ENCODE measurements at places on chromosomes 1 and 21. TPM values are rescaled to one million over a fixed set of nuclear protein-coding genes. Genes with fewer than 3 reads are reported as not detected.

GRCh38 chr21:29800056-29800455 is 139.7 kb downstream of the GRIK1 start:
- DNase-seq = no peak

- no peak for DNase-seq
These were observed 58.8 kb downstream of the TOR1AIP2 start for GRCh38 chr1:179818743-179819173.

DNA sequence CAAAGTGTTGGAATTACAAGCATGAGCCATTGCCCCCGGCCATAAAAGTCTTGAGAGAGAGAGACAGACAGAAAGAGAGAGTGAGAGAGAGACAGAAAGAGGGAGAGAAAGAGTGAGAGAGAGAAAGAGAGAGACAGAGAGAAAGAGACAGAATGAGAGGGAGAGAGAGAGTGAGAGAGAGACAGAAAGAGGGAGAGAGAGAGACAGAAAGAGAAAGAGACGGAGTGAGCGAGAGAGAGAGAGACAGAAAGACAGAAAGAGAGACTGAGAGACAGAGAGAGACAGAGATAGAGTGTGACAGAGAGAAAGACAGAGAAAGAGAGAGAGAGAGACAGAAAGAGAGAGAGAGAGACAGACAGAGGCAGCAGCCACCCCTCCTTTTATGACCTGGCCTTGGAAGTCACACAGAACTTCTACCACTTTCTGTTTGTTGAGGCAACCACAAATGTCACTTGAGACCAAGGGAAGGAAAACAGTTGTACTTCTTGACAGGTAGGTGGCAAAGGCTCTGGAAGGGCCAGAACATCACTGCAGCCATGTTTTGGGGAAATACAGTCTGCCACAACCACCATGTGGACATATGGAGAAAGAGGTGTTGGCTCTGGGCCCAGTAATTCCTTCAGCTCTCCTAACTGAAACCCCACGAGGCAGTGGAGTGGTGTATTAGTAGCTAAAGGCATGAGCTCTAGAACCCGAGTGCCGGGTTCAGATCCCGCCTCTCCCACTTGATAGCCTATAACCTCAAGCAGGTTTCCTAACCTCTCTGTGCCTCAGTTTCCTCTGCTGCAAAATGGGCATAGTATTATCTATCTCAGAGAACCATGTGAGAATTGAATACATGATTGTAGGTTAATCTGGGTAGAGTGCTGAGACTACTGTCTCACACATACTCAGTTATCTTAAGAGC is 50.6 kb downstream of the TNFRSF8 start:
- DNase-seq = no peak

Gene HES4
- not detected for total RNA-seq

Gene ICOSLG
- 4.2 TPM for total RNA-seq

Gene ENAH
- not detected for total RNA-seq

Gene OR2AK2
- total RNA-seq = 0.35 TPM

Gene NPL
- total RNA-seq = 9.6 TPM

Gene S100A1
- total RNA-seq = not detected

Measured in CD4-positive, alpha-beta memory T cell (primary cell).